ENCODE measurements at places on chromosomes 7 and 10.

DNA sequence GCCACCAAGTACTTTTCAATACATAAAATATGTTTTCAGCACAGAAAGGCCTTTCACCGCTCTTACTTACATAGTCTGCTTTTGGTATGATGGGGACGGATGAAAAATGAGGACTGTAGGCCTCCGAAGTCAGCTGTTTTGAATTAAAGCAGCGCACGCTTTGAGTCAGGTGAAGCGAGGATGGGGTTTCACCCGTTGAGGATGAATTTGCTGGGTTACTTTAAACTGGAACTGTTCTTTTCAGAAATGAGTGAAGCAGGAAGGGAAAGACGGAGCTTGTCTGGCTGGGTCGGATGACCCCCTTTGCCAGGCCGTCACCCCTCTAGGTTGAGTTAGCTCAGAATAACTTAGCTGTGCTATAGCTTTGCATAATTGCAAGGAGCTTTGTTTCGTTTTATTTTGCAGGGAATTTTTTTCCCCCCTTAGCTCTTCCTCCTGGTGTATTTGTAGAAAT lies 40.0 kb downstream of the CUX1 start:
- no peak for DNase-seq

- DNase-seq = no peak
These were observed 79.5 kb downstream of the EEPD1 start for GRCh38 chr7:36232555-36232954.

DNA sequence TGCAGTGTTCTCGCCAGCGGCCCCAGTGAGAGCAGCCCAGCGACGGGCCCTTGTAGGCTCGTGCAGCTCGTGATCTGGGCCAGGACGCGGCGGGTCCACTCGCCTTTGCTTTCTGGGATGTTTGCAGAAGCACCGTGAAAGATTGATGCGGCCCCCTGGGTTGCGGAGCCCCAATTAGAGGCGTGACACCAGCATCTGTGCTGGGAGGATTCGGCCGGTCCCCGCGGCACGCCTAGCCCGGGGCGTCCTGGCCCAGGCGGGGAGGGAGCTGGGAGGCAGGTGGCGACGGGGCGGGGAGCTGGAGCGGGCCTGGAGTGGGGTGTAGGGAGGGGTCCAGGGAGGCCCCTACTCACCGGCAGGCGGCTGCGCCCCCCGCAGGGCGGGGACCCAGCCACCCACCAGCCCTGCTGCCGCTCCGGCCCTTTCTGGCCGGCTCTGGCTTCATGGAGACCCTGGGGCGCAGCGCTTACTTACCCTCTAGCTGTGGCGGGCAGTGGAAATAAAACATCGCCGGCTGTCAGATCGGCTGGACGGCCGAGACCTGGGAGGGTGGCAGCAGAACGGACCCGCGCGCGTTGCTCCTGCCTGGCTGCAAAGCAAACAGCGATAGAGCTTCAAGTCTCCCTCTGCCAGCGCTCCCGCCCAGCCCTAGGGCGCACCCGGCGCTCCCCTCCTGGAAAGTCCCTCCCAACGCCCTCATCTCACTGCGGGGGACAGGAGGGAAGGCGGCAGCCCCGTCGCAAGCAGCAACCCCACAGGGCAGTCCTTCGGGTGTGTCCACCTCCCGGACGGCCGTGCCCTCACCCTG lies 752 bp downstream of the DRGX start:
- no peak for DNase-seq

DNA sequence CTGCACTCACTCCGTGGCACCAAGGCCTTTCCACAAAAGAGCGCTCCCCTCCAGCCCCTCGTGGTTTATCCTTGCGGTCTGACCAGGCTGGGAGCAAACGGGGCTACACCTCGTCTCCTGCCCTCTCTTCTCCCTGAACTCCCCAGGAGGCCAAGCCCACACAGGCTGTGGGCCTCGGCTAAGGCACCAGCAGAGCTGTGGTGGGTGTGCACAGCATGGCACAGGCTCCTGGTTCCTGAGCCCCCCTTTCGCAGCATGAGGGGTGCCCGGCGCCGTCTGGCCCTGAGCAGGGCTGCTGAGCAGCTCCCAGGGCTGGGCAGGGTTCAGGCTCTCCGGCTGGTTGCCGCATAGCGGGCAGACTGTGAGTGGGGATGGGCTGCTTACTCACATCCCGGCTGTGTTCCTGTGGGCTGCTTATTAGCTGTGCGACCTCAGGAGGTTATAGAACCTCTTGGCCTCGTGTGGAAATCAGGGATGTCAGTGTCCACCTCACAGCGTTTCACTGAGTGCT lies 90.4 kb downstream of the ZMIZ1 start:
- no peak for DNase-seq

DNA sequence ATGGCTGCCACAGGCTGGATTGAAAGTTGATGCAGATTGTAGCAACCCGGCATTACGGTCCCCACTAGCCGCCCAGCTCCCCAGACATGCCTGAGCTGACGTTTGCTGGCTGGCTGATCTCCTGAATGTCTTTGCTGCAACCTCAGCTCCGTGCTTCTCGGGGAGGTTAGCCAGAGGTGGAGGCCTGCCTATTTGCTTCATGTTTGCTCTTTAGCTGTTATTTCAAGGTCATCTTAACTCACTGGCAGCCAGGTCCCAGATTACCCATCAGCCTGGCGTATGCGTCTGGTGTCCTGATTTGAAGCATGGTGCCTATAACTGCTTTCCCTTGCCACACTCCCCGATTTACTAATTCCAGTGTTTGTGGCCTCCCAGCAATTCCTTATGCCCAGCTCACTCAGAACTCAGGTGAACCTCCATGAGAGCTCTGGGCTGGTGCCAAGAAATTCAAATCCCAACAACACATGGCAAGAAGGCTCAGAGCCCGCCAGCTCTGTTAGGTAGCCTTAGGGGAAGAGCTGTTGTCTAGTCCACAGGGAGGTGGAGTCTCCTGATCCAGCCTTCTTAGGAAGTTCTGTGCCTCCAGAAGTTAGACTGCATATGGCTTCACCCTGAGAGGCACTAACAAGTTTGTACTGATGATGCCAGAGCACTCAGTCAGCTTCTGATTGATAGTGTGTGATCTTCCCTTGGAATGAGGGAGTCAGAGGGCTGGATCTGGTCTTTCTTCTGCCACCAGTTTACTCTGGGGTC lies 69.7 kb upstream of the EXOC4 start:
- no peak for DNase-seq

DNA sequence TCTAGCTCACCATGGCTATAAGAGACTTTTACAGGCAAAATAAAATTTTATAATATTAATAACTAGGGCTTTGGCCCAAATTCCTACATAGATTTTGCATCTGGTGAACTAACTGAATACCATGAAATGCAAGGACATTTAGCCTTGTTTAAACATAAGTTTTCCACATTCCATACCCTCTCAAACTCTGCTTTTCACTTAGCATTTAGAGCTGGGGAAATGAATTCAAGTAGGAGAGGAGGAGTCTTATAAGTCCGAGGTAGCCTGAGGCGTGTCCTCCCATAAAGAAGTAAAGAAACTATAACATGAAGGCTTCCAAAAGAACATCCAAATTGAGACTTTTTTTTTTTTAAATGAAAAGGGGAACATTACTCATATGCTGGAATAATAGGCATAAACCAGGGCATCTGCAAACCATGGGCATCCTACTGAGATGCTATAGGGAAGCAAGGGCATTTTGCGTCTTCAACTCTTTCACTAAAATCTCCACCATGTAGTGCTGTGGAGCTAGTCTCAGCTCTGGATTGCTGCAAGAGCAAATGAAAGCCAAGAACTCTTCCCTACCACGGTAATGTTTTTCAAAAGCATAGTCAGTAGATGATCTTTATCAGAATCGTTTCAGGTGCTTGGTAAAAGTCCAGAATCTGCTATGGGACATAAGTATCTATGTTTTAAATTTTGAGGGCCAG lies 79.1 kb downstream of the PALS2 start:
- no peak for DNase-seq

DNA sequence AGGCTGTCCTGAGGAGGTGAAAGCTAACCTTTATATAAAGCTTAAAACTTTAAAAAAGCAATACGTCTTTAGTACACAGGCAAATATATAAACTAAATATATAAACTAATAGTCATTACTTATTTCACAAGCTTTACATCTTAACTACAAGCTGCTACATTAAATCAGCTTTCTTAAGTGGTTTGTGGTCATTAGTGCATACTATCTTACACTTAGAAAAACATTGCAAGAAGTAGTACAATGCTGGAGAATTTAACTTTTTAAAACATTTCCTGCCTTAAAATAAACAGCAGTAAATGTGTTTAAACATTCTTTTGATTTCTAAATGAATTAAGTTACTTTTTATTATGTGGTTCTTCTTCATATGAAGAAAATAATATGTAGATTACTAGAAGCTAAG lies 36.3 kb downstream of the MET start:
- DNase-seq = no peak
